ENCODE measurements at places on chromosomes 1 and 21.

DNA sequence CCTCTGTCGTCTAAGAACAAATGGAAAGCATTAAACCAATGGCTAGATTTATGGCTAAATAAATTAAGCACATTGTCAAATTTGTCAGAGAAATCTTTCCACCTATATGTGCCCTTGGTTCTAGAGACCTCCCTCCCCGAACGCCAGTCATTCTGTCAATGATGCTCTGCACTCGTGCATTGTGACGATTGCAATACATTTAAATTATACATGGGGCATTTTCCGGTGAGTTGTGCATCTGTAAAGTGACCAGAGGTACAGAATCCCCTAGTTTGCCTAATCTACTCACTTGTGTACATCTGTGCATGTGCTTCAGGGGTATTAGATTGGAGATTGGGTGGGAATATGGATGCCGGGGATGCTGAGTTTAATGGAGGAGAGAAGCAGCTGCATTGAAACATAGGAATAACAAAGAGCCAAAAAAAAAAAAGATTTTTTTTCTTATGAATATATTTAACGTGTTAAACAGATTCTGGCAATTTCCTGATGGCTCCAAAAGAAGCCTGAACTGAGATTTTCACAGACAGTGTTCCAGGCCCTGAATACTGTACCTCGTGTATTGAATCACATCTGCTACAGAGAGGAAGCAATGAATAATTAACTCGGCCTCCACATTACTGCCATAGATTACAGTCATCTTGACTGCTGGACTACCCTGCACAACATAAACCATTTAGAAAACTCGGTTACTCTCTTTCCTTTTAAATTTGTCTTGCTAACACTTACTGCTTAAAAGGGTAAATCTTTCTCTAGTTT lies 149.0 kb upstream of the C1orf87 start:
- DNase-seq = no peak

DNA sequence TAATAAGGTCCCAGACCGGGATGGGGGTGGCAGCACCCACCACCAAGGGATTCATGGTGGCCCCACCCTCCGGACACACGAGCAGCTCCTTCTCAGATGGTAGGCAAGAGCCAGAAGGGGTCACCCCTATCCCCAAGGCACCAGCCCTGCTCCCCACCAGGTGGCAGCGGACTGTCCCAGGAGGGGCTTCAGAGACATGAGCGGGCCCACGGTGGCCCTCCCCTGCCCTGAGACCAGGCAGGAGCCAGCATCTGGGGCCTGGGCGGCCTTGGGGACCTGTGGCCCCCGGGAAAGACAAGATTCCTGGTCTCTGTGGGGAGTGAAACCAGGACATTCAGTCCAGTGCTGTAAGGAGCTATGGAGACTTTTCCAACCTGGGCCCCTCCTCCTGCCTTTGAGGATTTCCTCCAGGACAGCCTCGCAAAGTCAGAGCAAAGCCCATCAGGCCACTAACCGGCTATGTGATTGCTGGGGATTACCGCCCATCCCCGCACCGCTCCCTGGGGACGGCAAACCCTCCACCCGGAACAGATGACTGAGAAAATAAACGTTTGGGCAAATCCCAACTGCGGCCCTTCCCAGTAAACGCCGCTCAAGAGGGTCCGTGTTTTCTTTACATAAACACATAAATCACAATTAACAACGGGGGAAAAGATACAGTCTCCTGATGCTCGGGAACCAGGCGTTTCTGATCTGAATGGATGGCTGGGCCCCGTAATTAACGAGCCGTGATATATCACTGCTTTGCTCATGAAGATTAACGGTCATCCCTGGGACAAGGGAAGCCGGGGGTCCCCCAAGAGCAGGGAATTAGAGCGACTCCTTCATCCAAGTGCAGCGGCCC lies 50.9 kb upstream of the ARHGEF16 start:
- no peak for DNase-seq

GRCh38 chr1:59748123-59748522 lies 66.6 kb upstream of the HOOK1 start:
- no peak for DNase-seq

GRCh38 chr1:160129046-160129445 lies 13.5 kb downstream of the ATP1A2 start:
- no peak for DNase-seq

DNA sequence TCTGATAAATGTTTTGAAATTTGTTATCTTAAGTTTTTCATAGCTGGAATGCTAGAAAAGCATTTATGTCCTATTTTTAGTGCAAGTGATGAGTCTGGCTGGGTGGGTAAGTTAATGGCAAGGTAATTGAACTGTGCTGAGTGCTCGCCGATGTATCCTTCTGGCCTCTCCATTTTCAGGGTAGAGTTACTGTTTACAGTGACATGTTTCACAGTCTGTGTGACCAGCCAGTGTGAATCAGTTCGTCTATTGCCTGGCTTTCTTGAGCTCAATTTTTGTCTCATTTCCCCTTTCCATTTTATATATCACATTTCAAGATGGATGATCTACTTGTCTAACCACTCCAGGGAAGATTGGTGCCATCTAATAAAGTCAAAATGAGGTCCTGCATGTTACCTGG lies 44.1 kb downstream of the ITSN1 start:
- DNase-seq = no peak

DNA sequence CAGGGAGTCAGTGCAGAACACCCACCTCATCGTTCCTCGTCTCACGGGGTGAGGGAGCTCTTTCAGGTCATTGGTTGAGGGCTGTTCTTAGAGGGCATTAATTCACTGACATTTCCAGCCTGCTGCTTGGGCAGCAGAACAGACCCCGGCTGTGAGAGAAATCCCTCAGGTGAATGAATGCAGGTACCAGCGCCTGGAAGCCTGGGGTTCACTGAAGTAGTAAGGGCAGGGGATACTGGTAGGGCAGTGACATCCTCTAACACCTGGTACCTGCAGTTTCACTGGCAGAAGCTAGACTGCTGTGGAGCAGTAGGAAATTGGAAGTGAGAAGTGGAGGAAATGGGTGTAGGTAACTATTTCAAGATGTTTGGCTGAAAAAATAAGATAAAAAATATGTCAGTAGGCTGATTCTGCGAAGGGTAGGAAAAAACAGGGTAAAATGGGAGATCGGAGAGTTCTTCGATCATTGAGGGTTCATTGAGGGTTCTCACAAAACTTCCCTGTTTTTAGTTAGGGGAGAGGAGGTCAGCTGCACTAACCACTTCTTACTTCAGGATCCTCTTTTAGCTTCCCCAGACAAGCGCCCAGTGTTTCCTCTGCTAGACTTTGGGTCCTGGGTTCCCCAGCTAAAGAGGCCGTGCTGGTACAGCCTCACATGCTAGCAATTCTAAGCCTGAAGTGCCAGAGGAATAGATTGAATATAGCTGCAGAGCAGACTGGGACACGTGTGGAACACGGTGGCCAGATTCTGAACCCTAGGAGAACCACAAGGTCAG lies 55.2 kb downstream of the RNF220 start:
- no peak for DNase-seq

GRCh38 chr1:200892546-200892945 lies 2.2 kb upstream of the INAVA start:
- DNase-seq = no peak

DNA sequence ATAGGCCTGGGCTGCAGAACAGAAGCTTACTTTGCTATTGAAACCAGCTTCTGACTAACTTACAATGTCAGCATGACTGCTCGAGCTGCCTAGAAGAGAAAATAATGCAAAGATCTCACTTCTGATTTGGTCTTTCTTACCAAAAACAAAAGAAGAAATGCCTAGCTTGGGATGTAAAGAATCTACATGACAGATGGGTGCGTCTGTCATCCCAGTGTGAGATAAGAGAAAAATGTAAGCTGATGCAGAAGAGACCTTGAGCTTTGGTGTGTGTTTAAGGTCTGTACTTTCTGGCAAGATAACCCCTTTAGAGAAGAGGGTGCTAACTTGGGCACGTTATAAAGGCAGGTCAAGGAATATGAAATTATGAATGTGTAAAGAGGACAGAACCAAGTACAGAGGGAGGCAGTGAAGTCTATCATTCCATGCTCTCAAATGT lies 3.6 kb downstream of the FAM20B start:
- no peak for DNase-seq

DNA sequence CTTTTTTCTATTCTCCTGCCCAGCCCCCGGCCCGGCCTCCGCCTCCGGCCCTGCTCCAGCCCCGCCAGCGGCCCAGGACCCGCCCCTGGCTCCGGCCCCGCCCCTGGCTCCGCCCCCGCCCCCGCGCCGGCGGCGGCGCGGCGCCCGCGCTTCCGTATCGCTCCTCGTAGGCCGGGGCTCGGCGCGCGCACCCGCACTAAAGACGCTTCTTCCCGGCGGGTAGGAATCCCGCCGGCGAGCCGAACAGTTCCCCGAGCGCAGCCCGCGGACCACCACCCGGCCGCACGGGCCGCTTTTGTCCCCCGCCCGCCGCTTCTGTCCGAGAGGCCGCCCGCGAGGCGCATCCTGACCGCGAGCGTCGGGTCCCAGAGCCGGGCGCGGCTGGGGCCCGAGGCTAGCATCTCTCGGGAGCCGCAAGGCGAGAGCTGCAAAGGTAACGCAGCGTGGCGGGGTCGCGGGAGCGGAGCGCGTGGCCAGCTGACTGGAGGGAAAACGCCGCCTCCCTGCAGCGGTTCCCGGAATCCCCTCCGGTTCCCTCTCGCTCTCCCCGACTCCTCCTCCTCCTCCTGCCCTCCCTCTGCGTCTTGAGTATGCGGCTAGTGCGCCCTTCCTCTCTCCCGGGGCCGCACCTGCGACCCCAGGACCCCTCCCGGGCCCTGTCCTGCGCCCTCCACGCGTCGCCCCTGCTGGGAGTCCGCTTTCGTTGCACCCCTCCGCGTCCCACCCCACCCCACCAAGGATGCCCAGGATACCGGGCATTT lies at the start of gene IFNAR2:
Gene IFNAR2, plus strand, starts transcription at position 155 of the 761 bp plus-strand sequence. CDS start 11,985 bp downstream, outside the sequence.
- peak; percentile 56 for DNase-seq
